Right renal pelvis (tissue), 4 donors: ENCODE measurements at places on chromosomes 13 and 19. TPM values are rescaled to one million over a fixed set of nuclear protein-coding genes. Genes with fewer than 3 reads are reported as not detected.

Gene NKG7
- 1.3 TPM for polyA plus RNA-seq

DNA sequence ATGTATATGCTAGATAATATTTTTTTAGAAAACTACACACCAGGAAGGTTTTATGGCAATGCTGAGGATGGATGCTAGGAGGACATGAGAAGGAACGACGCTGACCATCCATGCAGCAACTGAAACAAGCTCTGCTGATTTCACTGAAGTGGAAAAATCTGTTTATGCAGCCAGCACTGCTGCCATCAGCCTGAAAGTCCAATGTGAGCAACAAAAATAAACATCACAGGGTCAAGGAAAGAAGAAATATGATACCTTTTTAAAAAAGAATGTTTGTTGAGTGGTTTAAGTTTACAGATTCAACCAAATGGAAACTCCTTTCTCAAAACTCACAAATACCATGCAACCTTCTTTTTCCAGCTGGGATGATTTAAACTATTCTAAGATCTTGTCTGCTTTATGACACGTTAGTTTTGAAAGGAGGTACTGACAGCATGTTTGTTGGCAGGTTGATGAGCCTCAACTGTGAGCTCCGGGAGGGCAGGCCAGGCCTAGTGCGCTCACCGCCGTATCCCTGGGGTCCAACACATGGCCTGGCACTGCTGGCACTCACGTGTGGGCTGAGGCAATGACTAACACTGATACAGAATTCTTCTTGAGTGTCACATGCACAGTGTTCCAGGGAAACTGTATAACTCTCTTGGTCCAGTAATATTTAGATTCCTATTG, 46.8 kb downstream of the LATS2 start:
- no peak for DNase-seq

DNA sequence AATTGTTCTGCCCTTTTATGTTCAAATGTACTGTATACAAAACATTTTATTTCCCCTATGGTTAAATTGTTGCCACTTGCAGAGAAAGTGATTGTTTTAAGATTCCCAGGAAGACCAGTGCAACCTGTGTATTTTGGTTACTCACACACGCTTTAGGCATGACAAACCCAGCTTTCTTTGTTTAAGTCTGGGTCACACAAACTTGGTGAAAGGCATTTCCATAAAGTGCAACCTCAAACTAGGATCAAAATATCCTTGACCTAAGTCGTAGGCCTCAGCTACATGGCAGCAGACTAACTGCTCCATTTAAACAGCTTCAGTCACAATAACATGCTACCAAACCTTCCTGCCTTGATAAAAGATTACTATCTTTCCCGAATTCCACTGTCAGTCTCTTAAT, 639.0 kb upstream of the PRR20A start:
- DNase-seq = no peak

- DNase-seq = no peak
Measured at GRCh38 chr13:40141859-40142555, 486.5 kb downstream of the COG6 start.
